ENCODE measurements at places on chromosomes 7 and 10.

DNA sequence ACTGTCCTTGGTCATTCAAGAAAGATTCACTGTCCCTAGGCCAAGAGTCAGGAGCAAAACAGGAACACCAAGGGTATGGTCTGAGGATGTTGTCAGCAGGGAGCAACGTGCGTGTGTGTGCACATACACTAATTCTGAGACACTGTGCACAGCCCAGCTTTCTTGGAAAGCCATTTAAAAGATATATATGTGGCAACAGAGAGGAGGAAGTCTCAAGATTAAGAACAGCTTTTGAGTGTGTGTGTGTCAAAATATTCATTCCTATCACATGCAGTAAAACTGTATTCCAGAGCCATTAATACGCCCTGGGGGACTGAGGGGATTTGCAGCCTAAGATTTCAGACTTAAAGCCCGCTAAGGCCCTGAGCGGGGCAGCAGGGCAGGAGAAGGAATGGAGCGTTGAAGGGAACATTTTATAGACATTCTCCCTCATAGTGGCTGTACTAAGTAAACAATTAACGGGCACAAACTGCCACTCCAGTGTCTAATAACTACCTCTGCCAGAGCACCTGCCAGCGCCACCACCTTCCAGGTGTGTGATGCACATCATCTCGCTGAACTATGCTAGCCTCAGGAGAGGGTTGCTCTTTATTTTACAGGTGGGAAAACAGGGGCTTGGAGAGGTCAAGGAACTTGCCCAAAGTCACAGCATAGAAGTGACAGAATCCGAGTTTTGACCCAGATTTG, 2.0 kb downstream of the NOD1 start:
- no peak for DNase-seq

DNA sequence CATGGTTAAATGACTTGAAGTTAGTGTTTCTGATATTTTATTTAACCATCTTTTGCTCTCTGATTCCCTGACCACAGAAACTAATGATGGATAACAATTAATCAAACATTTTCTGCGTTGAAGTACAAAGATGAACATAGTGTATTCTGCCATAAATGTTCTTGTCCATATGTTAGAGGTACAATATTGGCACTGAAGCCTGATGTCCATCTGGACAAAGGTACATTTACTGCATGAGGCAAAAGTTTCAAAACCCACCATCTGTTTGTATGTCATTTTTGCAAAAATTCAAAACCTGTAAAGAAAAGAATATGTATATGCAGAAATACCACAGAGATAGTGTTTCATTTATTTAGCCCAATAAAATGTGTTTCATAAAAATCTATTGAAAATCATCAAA, 861.5 kb downstream of the ANKRD7 start:
- DNase-seq: no peak

DNA sequence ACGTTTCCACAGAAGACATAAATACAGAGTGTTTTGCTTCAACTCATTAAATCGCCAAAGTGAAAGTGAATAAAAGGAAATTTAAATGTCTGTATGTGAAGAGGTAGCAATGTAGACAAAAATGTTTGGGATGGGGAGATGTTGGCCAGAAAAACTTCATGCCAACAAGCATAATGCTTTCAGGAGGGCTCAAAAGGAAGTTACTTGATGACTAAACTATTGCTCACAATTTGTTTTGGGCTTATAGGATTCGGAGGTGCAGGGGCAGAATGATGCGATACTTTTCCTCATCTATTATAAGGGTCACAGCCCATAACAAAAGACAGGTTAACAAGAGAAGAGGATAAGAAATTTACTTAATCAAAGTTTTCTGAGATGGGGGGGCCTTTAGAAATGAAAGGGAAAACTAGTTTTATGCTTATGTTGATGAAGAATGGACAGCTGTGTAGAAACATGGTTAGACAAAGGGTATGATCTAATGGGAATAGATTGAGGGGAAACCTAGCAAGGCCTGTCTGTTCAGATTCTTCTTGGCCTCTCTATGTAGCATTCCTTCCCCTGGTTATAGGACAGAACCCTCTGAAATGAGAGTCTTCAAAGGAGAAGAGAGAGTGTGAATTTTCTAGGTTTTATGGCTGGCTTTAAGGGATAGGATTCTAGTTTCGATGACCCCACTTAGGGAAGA, 898.6 kb downstream of the LRMDA start:
- peak; percentile 78 for DNase-seq

GRCh38 chr10:117532451-117533107, 10.0 kb upstream of the EMX2 start:
- no peak for DNase-seq

- no peak for DNase-seq
These were observed 931.4 kb downstream of the IPMK start for GRCh38 chr10:57336341-57336740.

DNA sequence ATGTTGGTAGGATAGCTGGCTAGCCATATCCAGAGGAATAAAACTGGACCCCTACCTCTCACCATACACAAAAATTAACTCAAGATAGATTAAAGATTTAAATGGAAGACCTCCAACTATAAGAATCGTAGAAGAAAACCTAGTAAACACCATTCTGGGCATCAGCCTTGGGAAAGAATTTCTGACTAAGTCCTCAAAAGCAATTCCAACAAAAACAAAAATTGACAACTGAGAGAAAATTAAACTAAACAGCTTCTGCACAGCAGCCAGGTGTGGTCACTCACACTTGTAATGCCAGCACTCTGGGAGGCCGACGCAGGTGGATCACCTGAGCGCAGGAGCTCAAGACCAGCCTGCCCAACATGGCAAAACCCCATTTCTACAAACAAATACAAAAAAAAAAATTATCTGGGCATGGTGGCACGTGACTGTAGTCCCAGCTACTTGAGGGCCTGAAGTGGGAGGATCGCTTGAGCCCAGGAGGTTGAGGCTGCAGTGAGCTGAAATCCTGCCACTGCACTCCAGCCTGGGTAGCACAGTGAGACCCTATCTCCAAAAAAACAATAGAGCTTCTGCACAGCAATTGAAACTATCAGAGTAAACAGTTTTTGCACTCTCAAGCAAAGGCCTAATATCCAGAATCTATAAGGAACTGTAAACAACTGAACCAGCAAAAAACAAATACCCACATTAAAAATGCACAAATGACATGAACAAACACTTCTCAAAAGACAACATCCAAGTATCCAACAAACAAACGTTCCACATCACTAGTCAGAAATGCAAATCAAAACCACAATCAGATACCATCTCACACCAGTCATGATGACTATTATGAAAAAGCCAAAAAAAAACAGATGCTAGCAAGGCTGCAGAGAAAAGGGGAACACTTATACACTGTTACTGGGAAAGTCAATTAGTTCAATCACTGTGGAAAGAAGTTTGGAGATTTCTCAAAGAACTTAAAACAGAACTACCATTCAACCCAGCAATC, 4.8 kb downstream of the CRPPA start:
- peak; percentile 73 for DNase-seq

- peak; percentile 64 for DNase-seq
These were observed 130.1 kb upstream of the ZEB1 start for GRCh38 chr10:31188792-31189406.

- no peak for DNase-seq
These were observed 314.5 kb downstream of the CACNA2D1 start for GRCh38 chr7:82129091-82129490.

- DNase-seq: no peak
These were observed 85.2 kb downstream of the CHST15 start for GRCh38 chr10:124008187-124008586.

DNA sequence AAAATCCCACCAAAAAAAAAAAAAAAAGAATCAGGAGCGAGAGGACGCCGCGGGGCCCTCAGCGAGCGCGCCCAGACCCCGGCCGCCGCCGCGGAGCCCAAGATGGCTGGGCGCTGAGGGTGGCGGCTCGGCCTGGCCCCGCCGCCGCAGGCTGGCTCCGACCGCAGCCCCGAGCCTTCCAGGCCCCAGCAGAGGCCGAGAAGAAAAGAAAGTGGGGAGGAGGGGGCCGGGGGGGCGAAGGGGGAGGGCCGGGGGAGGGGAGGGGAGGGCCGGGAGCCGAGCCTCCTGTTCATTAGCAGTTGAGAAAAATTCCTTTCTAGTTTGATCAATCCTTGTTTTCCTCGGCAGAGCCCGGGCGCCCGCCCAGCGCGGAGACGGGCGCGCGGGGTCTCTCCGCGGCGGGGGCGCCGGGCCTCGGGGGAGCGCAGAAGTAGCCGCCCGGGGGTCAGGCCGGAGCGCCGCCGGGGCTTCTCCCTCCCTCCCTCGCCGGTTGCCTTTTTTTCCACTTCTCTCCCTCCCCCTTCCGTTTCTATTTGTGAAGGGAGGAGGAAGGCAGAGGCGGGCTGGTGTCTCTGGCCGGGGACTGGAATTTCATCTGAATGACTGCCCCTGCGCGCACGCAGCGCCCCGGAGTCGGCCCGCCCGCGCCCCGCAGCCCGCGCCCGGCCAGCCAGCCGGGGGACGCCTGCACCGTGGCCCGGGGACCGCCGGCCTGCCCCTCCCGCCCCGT, 778 bp upstream of the TRIM8 start:
- peak; percentile 71 for DNase-seq

DNA sequence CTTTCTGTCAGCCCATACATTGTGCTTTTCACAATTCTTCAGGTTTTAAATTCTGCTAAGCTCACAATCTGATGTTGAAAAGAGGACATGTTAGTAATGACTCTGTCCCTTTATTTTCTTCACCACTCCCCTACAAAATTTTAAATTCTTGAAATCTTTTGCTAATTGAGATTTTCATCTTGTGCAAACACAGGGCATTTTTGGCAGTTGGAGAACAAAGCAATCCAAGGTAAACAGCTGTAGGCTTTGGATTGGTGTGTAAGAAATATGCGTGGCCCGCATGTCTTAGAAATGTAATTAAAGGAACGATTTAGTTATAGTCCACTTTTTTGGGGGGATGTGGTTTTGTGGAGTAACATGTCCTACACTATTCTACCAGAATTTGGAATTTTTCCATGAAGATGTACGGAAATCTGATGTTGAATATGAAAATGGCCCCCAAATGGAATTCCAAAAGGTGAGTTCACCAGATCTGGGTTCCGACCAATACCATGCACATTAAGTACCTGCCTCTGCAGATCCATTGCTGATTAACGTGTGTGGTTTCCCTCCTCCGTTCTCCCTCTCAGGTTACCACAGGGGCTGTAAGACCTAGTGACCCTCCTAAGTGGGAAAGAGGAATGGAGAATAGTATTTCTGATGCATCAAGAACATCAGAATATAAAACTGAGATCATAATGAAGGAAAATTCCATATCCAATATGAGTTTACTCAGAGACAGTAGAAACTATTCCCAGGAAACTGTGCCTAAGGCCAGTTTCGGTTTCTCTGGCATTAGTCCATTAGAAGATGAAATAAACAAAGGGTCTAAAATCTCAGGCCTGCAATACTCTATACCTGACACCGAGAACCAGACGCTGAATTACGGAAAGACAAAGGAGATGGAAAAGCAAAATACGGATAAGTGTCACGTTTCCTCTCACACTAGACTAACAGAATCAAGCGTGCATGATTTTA, 181.1 kb downstream of the ARHGAP21 start:
- no peak for DNase-seq

DNA sequence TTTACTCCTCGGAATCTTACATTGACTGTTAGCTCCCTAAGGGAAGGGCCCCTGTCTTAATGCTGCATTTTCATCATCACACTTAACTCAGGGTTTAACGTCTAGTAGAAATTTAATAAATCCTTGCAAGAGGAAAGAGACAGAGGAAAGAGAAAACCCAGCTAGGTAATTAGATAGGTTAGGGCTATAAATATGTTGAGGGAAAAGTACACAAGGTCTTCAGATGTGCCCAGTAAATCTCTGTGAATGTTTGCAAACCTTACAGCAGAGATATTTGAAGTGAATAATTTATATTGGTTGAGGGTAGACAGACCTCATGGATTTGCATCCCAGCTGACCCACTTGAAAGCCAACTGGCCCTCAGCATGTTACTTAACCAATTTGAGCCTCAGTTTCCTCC, 315.5 kb upstream of the NPVF start:
- DNase-seq: no peak

GRCh38 chr7:17320657-17321056, 22.2 kb downstream of the AHR start:
- no peak for DNase-seq

- peak; percentile 91 for DNase-seq
These were observed 52.6 kb upstream of the BET1 start for GRCh38 chr7:94056796-94057207.

DNA sequence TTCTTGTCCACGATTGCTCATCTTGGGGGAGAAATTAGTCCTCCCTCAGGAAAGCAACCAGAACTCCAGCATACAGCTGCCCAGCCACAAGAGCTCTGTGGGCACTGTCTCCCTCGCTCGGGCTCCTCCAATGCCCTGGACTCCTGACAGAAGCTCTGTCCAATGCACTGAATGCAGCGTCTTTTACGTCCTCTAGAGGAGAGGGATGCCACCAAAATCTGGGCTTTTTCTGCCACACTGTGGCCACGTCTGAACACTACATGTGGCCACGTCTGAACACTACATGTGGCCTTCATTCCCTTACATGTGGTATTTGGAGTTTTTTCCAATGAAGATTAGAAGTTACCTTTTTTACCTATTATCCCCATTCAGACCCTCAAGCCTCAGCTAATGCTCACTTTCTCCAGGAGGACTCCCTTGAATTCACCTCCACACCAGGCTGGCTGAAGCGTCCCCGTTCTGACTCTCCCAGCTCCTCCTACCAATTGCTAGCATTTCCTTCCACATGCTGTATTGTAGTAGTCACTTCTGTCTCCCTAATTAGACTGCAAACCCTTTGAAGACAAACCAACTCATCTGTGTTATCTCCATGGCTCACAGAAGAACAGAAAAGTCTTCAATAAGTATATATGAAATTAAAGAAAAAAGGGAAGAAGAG, 134.3 kb upstream of the PDE1C start:
- peak; percentile 47 for DNase-seq

- peak; percentile 13 for DNase-seq
These were observed 21.5 kb downstream of the BTAF1 start for GRCh38 chr10:91944880-91945630.

DNA sequence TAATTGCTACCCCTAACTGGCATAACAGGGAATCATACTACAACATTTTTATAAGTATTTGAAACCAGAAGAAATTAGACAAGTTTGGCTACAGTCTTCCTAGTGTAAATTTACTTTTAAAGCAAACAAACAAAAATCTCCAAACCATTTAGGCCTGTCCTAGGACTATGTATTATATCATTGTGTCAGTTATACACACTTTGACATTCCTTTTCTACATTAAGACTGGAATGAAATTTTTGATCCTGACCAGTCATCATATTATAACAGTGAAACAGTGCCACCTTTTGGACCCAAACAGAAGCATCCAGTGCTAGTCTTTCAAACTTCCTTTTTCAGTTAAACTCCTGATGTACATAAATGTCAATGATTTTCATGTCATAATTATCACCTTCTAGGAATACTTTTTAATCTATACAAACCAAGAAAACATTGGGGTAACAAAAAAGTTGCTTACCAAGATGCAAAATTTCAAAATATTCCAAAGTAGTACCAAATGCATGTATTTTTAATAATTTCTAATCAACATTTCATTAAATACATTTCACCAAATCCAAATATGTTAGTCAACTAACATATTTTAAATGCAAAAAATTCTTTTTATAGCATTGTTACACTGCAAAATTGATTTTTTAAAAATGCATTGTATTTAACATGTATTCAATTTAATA, 75.7 kb downstream of the IMMP2L start:
- DNase-seq: peak; percentile 76

- DNase-seq: no peak
These were observed 9.6 kb downstream of the PDZD8 start for GRCh38 chr10:117365612-117366011.

Data from foreskin fibroblast (primary cell).